ENCODE measurements at places on chromosomes 13 and 19.

DNA sequence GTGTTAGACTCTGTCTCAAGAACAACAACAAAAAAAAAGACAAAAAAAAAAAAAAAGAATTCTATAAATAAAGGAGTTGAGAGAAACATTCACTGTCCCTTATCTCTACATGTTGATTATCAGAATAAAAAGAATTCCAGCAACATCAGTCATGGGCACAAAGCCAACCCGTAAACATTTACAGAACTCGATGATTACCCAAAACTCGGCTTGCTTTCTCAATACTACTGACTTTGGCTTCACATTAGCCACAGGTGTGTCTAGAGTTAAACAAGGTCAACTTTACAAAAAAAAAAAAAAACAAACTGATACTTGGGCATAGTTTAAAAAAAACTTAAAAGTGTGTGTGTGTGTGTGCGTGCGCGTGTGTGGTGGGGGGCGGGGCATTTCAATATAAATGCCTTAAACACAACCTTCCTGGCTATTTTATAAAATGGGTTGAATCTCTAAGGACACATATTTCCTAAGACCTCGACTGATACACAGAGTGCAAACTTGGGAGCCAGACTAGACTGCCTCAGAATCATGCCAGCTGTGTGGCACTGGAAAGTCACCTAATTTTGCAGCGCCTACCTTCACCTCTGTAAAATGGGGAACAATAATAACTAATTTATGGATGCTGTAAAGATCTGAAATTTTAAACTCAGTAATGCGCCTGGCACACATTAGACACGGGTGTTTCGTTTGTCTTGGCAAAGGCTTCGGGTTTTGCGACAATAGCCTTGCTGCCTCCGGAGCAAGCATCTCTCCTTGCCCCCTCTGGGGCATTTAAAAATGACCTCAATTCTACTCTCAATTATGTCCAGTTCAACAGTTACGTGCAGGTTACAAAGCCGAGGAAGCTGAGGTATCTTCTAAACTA lies 922 bp downstream of the EBPL start:
- DNase-seq = peak; percentile 71

- DNase-seq = no peak
These were observed 898.7 kb downstream of the UQCRFS1 start for GRCh38 chr19:28314287-28314686.

DNA sequence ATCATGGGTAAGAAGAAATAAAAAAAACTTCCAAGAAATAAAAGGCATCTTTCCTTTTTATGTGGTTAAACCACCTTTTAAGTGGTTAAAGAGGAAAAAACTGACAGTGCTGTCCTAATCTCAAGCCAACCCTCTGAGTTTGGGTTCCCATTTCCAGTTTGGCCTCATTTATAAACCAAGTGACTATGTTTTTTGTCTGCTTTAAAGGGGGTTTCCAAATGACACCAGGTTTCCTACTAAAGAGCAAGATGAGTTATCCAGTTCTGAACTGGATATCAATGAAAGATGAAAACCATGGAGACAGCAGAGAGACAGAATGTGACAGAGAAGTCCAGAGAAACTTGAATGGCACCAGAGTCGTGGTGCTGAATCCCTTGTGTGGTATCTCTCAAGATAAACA lies 251.5 kb downstream of the ABCC4 start:
- no peak for DNase-seq

DNA sequence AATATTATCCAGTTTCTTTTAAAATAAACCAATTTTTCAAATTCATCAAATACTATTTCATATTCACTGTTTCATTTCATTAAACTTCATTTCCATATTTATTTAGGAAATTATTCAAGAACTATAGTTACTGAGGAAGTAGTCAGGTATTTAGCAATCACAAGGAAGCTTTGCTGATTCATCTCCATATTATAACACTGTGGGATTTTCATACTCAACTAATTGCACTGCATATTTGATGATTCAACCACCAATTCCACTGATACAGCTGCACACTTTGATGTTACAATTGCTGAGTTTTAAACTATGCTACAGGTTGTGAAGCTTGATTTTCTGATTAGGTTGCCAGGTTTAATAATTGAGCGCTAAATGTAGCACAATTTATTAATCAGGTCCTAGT lies 556.8 kb upstream of the SLITRK1 start:
- DNase-seq = no peak

DNA sequence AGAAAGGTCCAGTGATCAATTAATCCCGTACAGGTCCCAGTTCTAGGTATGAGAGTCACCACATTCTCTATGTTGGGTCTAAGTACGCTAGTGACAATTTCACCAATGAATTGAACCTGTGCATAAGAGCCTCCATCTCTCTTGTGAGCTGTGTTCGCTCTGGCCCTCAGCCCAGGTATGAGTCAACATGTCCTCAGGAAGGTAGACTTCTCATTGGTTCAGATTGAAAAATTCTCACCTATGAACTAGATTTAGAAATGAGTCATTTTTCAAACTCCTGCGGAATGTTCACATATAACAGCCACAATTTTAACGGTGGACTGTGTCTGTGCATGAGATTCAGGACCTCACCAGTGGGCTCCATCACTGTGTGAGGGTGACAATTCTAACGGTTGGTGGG lies 12.7 kb upstream of the ZNF43 start:
- DNase-seq = peak; percentile 36

DNA sequence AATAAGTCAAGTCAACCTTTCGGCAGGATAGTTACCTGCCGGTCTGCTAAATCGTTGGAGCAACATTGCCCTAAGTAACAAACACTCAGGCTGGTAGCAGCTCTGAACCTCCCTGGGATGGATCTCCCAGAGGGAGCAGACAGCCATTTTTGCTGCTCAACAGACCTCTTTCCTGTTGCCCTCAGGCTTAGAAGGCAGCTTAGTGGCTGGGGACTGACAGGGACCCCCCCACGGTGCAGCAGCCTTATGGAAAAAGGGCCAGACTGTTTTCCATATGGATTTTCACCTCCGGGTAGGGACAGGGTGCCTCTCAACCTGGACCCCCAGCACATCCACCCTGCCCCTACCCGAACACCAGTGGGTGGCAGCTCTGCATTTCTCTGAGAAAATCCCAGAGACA lies 49.7 kb downstream of the UBL3 start:
- no peak for DNase-seq

GRCh38 chr13:27673911-27674310 lies 52.2 kb downstream of the POLR1D start:
- no peak for DNase-seq

- no peak for DNase-seq
These were observed 12.9 kb upstream of the RPS15 start for GRCh38 chr19:1425102-1425837.

DNA sequence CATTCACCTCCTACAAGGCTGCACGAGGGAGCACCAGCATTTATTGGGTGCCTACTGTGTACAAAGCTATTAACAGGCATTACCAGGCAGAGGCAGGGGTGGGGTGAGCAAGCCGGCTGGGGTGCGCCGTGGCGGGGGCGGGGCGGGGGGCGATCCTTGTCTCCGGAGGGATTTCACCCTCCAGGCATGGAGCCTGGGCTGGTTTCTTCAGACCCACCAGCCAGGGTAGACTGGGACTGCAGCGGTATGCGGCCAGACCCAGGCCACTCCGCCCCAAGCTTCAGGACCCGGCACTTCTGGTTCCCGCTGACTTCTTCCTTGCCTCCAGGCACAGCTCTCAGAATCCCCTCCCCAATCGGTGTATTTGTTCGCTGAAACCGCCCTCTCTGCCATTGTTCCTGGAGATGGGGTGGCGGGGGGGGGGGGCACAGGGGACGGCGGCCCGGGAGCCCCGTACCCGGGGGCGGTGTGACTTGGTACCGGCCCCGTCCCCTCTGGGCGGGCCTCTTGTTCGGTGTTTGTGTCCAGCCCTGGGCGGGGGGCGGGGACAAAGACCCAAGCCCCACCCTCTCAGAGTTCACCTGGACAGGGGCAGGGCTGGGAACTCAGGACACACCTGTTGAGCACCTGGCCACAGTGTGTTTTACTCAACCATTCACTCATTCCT lies 14.4 kb downstream of the TJP3 start:
- no peak for DNase-seq

DNA sequence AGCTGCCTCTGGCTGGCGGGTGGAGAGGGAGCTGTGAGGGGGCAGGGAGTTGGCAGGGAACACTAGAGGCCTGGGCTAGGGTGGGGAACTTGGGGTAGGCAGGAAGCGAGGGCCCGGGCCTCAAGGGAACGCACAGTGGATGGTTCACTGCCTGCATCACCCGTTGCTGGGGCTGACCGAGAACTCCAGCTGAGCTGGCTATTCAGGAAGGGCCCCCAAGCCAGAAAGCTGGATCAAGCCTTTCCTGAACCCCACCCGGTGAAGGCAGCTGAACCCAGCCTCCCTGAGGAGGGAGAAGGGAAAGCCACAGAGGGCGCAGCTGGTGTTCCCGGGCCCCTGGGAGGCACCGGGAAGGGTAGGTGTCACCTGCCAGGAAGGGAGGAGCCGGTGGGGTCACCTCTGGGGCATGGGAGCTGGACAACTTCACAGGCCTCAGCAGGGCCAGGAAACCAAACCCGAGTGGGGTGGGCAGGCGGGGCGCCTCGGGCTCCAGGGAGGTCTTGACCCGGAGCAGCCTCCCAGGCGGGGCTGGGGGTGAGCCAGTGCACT lies 13.9 kb downstream of the PALM start:
- DNase-seq = no peak

GRCh38 chr13:37772644-37773043 lies 96.9 kb downstream of the TRPC4 start:
- DNase-seq = no peak

GRCh38 chr19:45825917-45826893 lies 11.1 kb upstream of the RSPH6A start:
- no peak for DNase-seq

- no peak for DNase-seq
These were observed 38.7 kb upstream of the ARHGEF7 start for GRCh38 chr13:111076155-111077013.

- DNase-seq = peak; percentile 92
These were observed 90.4 kb downstream of the COL4A1 start for GRCh38 chr13:110216398-110217041.

GRCh38 chr19:56856822-56857221 lies 16.3 kb upstream of the PEG3 start:
- DNase-seq = no peak

- DNase-seq = no peak
These were observed 807.5 kb upstream of the SLC10A2 start for GRCh38 chr13:103873725-103874124.

DNA sequence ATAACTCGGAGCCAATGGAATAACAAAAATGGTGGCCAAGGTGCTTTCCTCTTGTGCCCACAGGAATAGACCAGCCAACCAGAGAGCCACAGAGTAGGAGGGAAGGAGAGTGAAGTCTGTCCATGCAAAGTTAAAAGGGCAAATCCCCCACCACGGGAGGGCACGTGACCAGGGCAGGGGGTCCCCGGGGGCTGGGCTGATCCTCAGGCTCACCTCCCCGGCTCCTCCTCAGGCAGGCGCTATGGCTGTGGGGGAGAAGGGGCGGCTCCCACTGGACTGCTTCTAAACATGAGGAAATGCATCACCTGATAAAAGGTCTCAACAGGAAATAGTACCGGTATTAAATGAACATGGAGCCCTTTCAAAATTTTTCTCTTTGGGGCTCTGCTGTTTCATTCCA lies 73.2 kb upstream of the SLC15A1 start:
- DNase-seq = no peak

- no peak for DNase-seq
These were observed 6.2 kb upstream of the USP12 start for GRCh38 chr13:27177852-27178251.

- peak; percentile 21 for DNase-seq
These were observed 197.1 kb downstream of the NDFIP2 start for GRCh38 chr13:79678100-79678499.

DNA sequence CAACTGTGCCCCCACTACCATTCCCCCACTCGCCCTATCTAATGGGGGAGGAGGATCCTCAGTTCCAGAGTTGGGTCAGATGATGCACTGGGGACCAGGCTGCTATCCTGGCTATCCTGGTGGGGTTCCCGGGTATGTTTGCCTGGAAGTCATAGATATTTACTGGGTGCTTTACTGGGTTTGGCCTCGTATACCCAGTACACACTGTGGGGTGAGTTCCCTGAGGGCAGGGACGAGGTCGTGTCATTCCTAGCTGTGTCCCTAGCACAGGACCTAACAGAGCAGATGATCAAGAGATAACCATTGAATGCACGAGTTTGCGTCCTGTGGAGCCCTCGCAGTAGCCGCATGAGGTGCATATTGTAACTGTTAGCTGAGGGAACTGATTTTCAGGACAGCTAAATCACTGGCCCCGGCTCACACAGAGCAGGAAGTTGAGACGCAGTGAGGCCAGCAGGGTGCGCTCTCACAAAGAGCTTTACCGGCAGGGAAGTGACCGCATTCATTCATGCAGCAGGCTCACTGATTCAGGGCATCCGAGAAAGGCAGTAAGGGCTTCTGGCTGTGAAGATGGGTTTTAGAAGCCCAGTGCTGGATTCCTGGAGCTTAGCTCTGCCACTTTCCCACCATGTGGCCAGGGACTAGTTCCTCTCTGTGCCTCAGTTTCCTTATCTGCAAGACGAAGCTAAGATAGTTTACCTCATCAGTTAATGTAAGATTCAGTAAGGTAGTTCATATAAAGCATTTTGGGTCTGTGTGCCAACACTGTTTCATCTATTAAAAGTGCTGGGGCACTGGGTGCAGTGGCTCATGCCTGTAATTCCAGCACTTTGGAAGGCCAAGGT lies 6.0 kb downstream of the RUVBL2 start:
- peak; percentile 72 for DNase-seq

DNA sequence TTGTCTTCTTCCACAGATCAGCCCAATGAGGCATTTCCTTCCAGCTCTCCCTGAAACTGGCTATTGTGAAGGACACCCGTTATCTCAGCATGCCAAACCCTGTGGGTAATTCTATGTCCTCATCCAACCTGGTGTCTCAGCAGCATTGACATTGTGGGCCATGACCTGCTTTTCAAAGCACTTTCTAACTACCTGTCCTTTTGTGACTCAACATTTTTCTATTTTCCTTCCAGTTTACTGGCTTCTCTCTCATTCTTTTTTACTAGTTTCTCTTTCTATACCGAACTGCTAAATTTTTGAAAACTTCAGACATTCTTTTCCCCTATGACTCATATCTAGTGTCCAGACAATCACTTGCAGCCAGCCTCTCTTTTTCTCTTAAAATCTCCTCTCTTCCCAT lies 136.4 kb upstream of the HTR2A start:
- peak; percentile 50 for DNase-seq

GRCh38 chr19:49818649-49819370 lies 721 bp downstream of the MED25 start:
- DNase-seq = no peak
